ENCODE measurements at places on chromosomes 6 and 20.
A peak's percentile ranks its signal among the peaks of the same experiment; 100 is the strongest.

DNA sequence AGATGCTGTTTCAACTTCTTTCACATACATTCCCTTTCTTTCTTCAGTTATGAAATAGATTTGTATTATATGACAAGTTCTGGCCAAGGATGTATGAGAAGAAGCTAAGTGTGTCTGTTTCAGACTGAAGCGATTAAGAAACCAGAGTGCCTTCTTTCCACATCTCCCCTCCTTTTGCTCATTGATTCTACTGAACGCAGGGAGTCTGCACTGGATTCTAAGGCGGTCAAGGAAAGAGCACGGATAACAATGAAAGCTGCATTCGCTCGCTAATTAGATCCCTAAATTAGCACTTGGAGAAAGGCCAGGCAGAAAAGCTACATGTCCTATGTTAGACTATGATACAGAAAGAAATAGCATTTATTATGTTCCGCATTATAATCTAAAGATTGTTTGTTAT, 267.7 kb downstream of the HAO1 start:
- DNase-seq: no peak

DNA sequence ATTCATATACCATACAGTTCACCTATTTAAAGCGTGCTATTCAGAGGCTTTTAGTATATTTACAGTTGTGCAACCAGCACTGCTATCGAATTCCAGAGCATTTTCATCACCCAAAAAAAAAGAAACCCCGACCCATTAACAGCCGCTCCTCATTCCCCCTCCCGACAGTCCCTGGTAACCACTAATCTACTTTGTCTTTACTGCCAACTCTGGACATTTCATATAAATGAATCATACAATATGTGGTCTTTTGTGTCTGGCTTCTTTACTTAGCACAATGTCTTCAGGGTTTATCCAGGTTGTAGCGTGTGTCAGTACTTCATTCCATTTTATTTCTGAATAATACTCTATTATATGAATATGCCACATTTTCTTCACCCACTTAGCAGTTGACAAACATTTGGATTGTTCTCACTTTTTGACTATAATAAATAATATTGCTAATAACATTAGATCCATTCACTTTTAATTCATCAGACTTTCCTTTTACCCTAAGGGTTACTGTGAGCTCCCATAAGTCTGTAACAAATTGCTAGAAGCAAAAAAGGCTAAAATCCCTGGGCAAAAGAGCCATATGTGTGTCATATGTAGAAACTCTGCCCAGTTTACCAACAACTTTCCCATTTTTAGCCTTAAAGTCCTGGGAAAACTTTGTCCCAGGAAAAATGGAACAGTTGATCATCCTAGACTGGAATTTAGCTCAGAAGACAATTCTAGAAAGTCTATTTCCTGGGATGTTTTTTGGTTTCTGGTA, 23.2 kb upstream of the ROS1 start:
- peak; percentile 97 for DNase-seq

GRCh38 chr6:19337101-19337500, 500.1 kb upstream of the ID4 start:
- no peak for DNase-seq

- DNase-seq: no peak
These were observed 89.3 kb downstream of the TASP1 start for GRCh38 chr20:13549451-13549850.

- peak; percentile 43 for DNase-seq
These were observed 1.5 kb upstream of the GNRH2 start for GRCh38 chr20:3041854-3042409.

DNA sequence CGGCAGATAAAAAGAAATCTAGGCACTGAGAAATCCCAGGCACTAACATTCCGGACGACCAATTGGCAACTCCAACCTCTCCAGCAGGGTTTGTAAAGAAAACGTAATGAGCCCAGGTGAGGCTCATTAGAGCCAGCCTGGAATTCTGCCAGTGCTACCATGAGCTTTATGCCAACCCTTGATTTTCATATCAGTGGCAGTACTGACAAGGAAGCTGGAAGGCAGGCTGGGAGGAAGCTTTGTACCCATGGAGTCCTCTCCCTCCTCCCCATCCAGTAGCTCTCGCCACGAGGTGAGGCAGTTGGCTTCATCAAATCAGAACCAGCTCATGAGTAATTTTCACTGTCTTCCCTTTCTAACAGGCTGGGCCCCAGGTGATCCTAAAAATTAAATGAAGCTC, 250.2 kb downstream of the ZNF217 start:
- DNase-seq: no peak

DNA sequence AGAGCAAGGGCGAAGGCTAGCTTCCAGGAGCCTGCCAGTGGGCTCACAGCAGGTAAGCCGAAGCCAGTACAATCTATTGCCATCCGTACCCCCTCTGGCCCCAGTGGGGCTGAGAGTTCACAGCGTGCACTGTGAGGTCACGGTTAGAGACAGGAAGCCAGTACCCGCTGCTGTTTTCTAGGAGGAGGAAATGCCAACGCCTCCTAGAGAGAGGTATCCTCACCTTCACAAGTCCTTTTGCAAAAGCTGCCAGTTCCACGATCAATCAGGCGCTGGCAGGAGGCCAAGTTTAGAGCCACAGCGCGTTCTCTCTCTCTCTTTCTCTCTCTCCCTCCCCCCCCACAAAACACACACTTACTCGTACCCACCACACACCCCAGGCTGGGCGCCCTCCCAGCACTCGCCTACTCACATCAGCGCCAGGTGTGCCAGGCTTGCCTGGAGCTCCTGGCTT, 22.5 kb downstream of the COL9A1 start:
- DNase-seq: no peak

- DNase-seq: no peak
These were observed 183.4 kb downstream of the ADGRG6 start for GRCh38 chr6:142485256-142485655.

GRCh38 chr6:157675831-157676230, 147.2 kb upstream of the SNX9 start:
- DNase-seq: no peak

- no peak for DNase-seq
These were observed 14.0 kb upstream of the COL10A1 start for GRCh38 chr6:116139917-116140316.

DNA sequence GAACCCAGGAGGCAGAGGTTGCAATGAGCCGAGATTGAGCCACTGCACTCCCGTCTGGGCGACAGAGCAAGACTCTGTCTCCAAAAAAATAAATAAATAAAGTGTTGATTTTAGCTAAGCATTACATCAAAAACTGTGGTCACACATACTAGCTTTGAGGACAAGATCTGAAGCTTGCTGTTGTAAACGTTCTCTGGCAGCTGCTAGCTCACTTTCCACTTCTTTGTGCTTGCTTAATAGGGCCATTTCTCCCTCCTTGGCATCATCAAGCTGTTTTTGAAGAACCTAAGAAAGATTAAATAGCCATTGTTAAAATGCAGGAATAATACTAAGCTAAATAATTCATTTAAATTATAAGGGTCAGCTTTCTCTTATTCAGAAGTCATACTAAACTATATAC, 55.7 kb downstream of the FAM184A start:
- no peak for DNase-seq

DNA sequence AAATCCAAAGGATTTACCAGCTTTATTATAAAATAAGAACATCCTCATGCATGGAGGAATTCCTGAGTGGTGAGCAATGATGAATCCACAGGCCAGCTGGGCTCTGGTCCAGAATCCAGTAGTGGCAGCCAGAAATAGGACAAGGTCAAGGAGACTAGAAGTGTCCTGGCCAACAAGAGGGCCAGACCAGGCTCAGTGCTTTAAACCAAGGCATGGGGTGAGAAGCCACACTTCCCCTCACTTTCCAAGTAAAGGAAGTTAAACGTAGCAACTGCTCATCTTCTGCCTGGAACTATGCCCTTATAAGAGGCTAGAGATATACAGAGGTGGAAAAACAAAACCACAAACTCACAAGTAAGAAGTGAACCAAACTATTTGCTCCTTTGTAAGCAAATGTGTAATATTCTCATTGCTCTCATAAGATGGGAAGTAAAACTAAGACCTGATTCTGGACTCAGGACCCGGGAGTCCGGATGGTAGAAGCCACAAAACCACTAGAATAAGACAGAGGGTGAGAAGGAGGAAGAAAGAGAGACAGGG, 253.2 kb downstream of the UST start:
- peak; percentile 88 for DNase-seq

DNA sequence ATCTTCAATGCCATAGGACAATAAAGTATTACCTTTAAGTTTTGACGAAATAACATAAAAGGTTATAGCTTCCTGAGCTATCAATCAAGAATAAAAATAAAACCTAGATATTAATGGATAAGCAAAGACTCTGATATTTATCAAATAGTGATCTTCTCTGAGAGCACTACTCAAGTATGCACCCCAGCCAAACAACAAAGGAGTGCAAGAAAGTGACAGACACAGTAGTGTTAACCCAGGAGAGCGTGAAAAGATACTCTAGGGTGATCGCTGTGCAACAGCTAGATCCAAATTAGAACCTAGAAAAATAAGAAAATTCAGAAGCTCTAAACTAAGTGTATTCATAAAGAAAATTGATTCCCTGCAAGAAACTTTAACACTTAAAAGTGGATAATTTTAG, 83.5 kb upstream of the CDYL start:
- DNase-seq: no peak

GRCh38 chr6:108106261-108106660, 31.7 kb upstream of the OSTM1 start:
- DNase-seq: no peak

DNA sequence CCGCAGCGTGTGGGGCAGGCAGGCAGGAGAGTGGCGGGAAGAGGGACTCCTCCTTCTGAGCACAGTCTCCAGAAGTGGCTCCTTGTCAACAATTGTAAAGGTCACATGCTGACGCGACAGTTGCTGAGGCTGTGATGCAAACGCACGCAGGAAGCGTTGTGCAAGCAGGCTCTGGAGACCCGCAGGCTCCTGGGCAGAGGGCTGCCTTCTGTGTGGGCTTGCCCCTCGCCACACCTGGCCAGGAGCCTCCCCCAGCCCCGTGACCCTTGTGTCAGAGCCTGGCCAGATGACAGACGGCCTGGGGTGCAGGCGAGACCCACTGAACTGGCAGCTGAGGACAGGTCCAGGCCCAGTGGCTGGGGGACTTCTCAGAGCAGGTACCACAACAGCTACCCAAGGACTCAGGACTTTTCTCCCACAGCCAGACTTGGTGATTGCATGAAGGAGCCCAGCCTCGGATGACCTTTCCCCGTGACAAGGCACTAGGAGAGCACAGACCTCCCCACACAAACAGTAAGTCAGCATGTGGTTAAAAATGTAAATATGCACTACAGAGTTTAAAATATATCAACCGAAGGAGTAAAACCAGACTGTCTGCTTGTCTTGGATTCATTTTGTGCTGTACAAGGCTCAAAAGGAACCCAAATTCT, 222.1 kb upstream of the RREB1 start:
- DNase-seq: no peak

Measured in cardiac fibroblast (primary cell).